Activated naive CD8-positive, alpha-beta T cell treated with anti-CD3 and anti-CD28 coated beads, Interleukin-2, amount 10 ng/mL, durations not matched to agents 7 days and 5 days (primary cell): ENCODE measurements at places on chromosomes 7 and 10.

DNA sequence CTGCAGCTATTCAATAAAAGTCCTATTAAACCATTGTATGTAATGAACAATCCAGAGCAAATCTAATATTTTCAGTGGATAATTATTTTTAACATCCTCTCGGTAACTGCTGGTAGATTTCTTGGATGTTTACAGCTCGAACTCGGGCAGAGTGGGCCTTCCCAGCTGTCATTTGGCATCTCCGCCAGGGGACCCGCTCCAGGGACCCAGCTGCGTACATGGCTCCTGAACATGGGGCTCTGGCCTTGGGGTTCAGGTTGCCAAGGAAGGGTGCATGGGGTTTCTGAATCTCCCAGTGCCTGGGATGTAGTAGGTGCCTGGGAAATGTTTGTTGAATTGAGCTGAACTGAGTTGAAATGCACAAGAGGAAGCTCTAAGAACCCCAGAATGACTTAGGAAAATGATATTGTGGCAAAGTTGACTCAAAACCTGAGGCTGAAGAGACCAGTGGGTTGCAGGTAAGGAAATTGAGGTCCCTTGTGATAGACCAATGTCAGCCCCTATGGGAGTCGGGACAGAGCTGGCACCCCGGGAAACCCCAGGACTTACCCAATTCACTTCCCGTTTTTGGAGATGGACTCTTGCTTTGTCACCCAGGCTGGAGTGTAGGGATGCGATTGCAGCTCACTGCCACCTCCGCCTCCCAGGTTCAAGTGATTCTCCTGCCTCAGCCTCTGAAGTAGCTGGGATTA, 228.4 kb downstream of the CUX1 start:
- DNase-seq = no peak

DNA sequence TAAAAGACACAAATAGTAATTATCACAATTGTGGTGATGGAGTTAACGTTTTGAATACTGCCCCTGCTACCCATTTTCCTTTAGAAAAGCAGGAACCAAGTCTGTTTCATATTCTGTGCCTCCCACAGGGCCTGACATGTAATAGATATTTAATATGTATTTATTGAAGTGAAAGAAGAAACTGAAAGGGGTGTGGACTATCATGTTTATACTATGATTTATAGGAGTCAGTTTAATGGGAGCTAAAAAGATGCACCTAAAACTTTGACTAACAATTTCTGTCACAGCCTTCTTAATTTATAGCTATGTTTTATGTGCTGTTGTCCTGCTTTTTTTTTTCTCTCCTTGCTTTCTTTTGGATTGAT, 24.1 kb upstream of the BHLHA15 start:
- DNase-seq = no peak

GRCh38 chr10:132003282-132003924, 21.7 kb upstream of the BNIP3 start:
- DNase-seq = no peak

- no peak for DNase-seq
Measured at GRCh38 chr7:151859111-151859947, 17.6 kb downstream of the PRKAG2 start.

DNA sequence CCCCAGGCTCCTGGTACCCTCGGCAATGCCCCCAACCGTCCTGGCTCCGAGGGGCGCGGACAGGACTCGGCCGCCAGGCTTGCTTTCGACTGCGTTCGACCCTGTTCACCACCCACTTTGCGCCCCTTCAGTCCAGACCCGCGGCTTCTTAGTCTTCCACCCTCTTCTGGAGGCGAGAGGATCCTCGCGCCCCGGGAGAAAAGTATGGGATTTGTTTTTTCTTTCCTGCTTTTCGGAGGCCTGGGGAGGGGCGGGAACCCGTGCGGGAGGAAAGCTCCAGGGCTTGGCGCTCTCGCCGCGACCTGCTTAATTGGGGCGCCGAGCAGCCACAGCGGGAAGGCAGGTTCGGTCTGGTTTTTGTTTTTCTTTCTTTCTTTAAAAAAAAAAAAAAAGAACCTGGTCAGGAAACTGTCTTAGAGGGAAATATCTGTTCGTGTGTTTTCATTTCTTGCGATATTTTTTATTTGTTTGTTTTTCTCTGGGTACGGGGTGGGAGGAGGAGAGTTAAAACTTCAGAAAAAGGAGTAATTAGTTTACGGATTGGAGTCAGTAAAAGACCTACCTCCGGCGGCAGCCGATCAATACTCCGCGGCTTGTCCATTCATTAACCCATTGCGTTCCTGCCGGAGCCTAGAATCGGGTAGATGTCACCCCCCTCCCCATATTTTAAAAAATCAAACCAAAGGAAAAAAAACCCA, 1.6 kb downstream of the EMX2 start:
- DNase-seq = peak; percentile 34

DNA sequence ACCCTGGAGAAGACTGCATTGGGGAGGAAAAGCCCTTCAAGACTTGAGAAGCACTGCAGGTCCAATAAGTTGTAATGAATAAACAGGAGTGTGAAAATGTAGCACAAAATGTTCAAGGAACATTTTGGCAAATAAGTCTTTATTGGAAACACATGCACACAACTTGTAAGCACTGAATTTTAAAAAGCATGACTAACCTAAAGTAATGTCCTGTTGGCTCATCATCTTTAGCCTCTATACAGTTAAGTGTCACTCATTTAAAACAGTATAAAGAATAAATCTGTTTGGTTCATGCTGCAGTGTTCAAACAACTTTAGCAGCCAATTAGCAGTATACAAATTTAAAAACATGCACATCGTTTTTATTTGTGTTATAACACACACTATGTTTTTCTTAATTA, 108.6 kb downstream of the CDK6 start:
- no peak for DNase-seq

- DNase-seq = no peak
Measured at GRCh38 chr7:42161719-42162118, 75.3 kb downstream of the GLI3 start.

DNA sequence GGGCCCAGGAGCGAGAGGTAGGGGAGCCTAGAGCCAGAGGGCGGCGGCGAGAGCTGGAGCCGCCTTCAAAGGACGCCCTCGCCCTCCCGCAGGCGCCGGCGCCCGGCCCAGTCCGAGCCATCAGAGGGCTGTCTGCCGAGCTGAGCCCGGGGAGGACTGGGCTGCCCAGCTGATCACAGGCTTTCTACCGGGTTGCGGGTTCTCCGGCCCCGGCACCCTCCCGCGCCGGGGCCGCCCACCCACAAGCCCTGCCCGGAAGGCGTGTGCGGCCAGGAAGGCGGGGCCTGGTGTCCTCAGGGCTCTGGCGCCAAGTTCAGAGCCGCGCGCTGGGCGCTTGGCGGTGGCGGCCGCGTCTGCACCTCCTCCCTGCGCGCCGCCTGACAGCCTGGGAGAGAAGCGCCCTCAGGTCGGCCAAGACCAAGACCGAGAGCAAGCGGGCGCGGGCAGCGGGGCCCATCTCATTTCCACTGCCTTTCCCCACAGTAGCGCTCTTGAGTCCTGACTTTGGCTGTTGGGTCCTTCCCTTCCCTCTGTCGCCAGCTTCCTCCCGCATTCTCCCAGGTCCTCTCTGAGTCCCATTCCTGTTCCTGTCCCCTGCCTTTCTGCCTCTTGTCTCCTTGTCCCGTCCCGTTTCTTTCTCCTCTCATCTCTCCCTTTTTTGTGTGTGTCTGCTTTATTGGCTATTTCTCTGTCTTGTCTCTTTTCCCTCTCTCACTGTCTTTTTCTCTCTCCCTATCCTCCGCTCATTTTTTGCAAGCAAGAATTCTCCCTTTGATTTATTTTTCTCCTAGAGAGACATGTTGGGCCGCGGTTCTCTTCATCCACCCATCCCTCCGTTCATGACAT, 60.6 kb upstream of the MSMB start:
- peak; percentile 67 for DNase-seq

- DNase-seq = no peak
Measured at GRCh38 chr7:24709051-24709450, 48.2 kb downstream of the GSDME start.

DNA sequence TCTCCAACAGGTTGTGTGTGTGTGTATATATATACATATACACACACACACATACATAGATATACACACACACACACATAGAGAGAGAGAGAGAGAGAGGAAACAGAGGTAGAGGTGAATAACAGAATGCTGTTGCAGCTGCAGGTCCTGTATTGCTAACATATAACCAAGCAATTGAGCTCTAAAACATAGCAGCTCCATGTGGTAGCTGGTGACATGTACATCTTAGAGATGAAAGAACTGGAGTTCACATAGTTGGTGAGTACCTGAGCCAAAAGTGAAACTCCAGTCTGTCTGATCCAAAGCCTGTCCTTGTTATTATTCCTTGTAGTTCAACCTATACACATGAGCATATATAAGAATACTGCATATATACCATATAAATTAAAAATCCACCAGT, 152.9 kb upstream of the CSTF2T start:
- DNase-seq = no peak

GRCh38 chr10:48496831-48497779, 107.8 kb downstream of the ARHGAP22 start:
- DNase-seq = no peak

GRCh38 chr7:73918926-73919693, 58.2 kb downstream of the TMEM270 start:
- DNase-seq = no peak
